ENCODE measurements at places on chromosomes 16 and 17. TPM values are rescaled to one million over a fixed set of nuclear protein-coding genes. Genes with fewer than 3 reads are reported as not detected.

SEPTIN12 gene
- total RNA-seq = not detected

RUSF1 gene
- 30.8 TPM for total RNA-seq

TBC1D28 gene
- not detected for total RNA-seq

C16orf46 gene
- not detected for total RNA-seq

KRT25 gene
- total RNA-seq = not detected

ALOX12 gene
- not detected for total RNA-seq
